ENCODE measurements at places on chromosomes 2 and 18. TPM values are rescaled to one million over a fixed set of nuclear protein-coding genes. Genes with fewer than 3 reads are reported as not detected.

DNA sequence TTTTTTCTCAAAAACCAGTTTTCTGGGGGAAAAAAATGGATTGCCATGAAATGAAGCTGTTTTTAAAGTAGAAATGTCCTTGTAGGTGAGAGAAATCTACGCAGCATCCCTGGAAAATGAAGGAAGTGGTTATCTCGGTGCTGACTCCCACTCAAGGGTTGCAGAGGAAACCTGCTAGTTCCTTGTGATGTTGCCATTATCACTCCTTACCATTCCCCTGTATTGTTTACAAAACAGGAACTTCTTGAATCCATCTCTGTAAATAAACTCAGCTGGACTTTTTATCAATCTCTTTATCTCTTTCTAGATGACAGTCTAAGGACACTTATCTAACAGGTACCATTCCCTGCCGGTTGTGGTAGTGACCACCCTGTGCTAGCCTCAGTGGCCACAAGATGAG, 61.2 kb downstream of the FEZ2 start:
- DNase-seq = no peak

DNA sequence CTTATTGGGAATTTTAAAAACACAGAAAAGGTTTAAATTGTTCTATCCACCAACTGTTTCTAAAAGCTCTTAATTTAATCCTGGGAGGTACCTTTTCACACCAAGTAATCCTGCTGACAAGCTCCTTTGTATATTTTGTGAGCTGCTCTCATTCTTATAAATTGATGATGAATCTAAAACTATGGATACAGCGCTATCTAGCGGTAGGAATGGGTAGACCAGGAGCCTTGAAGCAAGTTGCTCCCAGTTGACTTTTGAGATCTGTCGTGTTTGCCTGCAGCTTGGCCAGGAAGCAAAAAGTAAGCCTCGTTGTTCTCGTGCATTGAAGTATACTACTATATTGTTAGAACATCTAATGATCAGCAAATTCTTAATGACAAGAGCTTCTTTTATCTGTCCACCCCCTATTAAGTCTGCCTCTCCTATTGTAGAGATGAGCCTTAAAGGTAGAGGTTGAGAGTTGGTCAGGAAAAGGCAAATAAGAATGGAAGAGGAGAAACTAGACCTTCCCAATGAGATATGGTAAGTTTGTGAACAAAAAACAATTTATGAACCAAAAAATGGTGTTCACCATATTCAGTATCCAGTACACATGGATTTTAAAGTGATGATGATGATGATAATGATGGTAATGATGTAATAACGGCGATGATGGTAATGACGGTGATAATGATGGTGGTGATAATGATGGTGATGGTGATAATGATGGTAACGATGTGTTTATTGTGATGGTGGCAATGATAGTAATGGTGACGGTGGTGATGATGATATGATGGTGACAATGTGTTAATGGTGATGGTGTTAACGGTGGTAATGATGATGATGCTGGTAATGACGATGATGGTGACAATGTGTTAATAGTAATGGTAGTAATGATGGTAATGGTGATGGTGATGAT, 212.1 kb upstream of the NCKAP5 start:
- peak; percentile 43 for DNase-seq

GRCh38 chr2:188511346-188511745, 219.7 kb downstream of the GULP1 start:
- no peak for DNase-seq

DNA sequence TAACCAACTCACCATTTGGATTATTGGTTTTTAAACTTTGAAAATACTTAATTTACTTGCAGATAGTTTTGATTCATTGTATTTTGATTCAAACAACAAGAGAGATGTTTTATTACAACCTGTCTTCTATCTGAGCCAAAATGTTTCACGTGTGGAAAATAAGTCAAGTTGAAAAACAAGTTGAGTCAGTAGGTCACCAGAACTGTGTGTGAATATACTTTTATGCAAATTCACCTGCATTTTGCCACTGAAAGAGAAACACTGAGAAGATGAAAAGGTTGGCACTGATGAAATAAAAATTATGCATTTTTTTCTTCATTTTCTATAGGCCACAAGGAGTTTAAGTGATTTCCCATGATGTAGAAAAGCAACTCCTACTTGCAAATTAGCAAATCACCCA, 68.3 kb downstream of the ICOS start:
- DNase-seq = no peak

DNA sequence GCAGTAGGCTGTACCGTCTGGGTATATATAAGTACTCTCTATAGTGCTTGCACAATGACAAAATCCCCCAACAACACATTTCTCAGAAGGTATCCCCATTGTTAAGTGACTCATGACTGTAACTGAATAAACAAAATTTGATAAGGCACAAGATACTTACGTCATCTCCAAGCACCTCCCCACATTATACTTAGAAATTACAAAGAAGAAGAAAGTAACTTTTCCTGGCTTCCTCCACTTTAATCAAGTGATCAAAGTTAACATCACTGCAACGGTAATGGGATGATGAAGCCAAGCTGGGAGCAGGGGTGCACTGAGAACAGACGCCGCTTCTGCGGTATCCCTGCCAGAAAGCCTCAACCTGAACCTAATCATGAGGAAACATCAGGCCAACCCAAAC, 9.7 kb downstream of the TNS1 start:
- no peak for DNase-seq

- DNase-seq = peak; percentile 56
These were observed 37.6 kb downstream of the RMC1 start for GRCh38 chr18:23540867-23541266.

GRCh38 chr2:95018861-95019550, 6.5 kb upstream of the MAL start:
- DNase-seq = no peak

GRCh38 chr2:64474121-64474571, 20.2 kb downstream of the LGALSL start:
- no peak for DNase-seq

DNA sequence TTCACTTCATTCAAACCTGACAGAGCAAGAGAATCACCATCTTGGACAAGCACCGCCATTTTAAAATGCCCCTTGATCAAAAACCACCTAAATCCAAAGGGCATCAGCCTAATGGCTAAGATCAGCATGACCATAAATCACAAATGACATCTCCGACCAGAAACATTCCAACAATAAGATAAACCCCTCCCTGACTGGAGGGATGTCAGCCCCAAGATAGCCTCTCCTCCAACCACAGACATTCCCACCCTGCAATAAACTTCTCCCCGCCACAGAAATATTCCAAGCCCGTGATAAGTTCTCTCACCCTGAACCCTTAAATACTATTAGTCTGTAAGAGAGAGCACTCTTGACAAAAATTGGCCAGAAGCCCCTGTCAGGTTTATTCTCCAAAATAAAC, 21.6 kb upstream of the LYPD1 start:
- no peak for DNase-seq

- DNase-seq = no peak
These were observed 55.5 kb upstream of the ALKAL2 start for GRCh38 chr2:343355-343754.

DNA sequence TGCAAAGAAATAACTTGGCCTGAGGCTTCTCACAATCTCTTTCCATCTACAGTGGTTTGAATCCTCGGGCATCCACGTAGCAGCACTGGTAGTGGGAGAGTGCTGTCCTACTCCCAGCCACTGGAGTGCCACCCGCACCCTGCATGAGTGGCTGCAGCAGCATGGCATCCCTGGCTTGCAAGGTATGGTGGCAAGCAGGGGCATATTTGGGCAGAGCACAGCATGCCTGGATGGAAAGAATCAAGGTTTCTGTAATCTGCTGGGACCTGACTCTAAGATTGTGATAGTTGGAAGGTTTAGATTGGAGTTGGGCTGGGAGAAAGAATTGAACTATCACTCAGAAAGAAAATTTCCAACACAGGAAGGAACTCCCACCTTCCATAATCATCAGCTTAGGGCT, 4.0 kb downstream of the CAD start:
- DNase-seq = no peak

DNA sequence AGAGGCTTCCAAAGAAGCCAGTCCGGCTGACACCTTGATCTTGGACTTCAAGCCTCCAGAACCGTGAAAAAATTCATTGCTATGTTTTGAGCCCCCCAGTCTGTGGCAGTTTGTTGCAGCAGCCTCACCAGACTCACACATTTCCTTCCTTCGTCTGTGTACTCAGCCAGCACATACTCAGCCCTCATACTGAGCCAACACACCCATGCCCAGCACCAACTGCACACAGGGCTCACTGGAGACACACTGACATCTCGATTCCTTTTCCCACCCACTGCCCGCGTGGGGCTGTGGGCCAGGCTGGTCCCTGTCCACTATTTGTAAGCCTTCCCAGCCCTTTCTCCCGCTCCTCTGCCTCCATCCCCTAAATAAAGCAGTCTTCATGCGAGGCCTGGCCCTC, 24.1 kb upstream of the NMUR1 start:
- DNase-seq = no peak

- DNase-seq = no peak
These were observed at the start of gene DCDC2C for GRCh38 chr2:3703236-3703756. TSS of gene DCDC2C (plus strand) at chr2:3703575. CDS start at chr2:3703752, 177 bp downstream.

The PLEKHH2 gene
- total RNA-seq = 0.67 TPM

The FNDC4 gene
- total RNA-seq = not detected

The DOK6 gene
- total RNA-seq = not detected

The SCN3A gene
- 0.07 TPM for total RNA-seq

The HK2 gene
- 32.2 TPM for total RNA-seq

The PJVK gene
- 1.8 TPM for total RNA-seq

Measured in activated CD8-positive, alpha-beta memory T cell treated with anti-CD3 and anti-CD28 coated beads, Interleukin-2, amount 10 ng/mL, durations not matched to agents 7 days and 5 days (primary cell).